Left colon (tissue), 2 donors: ENCODE measurements at places on chromosomes 16 and 17.

- DNase-seq = no peak
Observed at GRCh38 chr16:78684030-78684611, 584.7 kb downstream of the WWOX start.

- peak; percentile 57 for DNase-seq
Observed at GRCh38 chr17:43779145-43780125, 658 bp upstream of the DUSP3 start.

GRCh38 chr16:78677181-78677731 lies 577.8 kb downstream of the WWOX start:
- DNase-seq = no peak

- no peak for DNase-seq
Observed at GRCh38 chr17:79852748-79853147, 13.5 kb upstream of the CBX4 start.

DNA sequence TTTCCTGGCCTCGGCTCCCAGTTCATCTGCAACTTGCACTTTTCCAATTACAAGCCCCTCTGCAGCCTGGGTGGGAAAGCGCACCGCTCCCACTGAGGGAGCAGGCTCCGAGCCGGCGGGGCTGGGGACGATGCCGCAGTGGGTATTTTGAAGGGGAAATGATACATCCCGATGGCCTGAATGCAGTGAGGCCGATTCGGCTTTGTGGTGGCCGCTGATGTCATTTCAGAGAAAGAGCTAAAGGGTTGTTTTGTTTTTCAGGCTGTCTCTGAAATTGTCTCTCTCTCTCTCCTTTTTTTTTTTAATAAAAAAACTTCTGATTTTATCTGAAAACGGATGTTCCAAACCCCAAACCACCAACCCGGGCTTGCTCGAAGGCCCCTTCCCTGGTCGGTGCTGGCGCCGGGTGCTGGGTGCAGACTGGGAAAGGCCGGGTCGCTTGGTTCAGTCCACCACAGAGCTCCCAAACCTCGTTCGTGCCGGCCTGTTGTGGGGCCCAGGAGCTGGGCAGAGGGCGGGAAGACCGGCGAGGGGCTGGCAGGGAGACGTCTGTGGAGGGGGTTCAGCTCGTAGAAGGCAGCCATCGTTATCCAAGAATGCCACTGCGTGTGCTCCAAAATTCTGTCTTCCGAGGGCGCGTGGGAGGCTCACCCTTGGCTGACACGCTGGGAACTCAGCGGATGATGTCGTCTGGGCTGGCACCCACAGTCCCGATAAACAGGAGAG lies 102.8 kb downstream of the FOXL1 start:
- DNase-seq = no peak

- DNase-seq = no peak
Observed at GRCh38 chr16:56847173-56847910, 17.7 kb upstream of the SLC12A3 start.

- DNase-seq = no peak
Observed at GRCh38 chr17:13636951-13637350, 35.2 kb upstream of the HS3ST3A1 start.

GRCh38 chr17:50892101-50892776 lies 26.1 kb upstream of the TOB1 start:
- DNase-seq = no peak

GRCh38 chr16:2178321-2179106 lies 17.9 kb downstream of the CASKIN1 start:
- no peak for DNase-seq

- peak; percentile 42 for DNase-seq
Observed at GRCh38 chr17:76791053-76791980, 53.4 kb downstream of the MFSD11 start.
